ENCODE measurements at places on chromosomes 2 and 18.

DNA sequence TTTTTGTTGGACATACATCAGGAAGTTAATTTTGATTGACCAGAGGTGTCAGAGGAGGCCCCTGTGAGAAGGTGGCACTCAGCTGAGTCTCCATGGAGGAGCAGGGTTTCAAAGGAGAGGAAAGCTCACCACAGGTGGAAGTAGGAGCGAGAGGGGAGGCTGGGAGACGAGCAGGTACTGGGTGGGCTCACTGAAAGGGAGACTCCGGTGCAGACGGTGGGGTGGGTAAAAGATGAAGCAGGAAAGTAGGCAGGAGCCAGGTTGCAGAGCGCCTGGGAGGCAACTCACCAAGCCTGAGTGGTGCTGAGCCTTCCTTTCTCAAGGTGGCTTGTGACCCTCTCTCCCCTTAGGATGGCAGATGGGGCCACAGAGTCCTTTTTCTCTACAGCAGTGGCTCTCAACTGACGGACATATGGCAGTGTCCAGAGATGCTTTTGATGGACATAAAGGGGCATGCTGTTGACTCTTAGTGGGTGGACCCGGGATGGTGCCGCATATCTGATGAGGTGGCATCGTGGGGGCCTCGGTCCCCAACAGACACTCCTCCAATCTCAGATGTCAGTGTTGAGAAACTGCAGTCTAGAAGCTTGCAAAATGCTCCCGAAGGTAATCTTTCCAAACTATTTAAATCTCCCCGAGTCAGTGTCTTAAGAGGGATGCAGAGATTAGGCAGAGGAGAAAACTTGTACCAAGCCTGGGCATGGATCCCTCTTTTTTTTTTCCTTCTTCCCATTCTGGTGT is 64.0 kb downstream of the LPIN1 start:
- DNase-seq: peak; percentile 25

DNA sequence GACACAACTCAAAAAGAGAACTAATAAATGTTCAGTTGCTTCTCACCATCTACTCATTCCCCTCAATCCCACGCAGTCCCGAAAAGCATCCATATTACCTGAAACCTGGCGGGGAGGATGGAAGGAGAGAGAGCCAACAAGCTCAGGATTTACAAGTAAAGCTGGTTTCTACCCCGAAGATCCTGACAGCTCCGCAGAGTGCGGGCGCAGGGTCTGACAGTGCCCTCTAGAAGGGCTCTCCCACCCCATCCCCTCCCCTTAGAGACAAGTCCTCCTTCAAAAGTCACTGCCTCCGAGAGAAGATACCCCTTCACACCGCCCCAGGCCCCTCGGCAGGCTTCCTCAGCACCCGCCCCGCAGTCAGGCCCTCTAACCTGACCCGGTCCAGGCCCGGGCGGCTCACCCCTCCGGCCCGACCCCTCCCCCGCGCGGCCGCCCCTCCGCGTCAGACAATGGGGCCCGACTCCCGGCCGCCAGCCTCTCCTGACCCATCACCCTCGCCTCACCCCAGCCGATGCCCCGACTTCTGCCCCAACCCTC is 550 bp downstream of the RAB1A start:
- no peak for DNase-seq

DNA sequence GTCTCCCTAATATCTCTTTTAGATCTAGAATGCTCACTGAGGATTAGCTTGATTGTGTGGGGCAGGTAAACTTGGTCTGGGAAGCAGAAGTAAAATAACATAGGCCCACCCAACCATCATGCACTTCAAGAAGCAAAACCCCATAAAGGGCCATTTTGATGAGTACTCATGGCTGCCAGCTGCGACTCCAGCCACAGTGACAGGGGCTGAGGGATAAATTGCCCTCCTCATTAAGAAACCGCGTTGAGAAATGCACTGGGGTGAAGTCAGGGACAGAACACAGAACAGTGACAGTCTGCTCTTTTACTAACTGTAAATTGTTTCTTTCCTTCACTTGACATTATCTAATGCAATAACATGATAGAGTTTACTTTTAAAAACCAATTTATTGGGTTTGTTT is 60.2 kb downstream of the RND3 start:
- no peak for DNase-seq

DNA sequence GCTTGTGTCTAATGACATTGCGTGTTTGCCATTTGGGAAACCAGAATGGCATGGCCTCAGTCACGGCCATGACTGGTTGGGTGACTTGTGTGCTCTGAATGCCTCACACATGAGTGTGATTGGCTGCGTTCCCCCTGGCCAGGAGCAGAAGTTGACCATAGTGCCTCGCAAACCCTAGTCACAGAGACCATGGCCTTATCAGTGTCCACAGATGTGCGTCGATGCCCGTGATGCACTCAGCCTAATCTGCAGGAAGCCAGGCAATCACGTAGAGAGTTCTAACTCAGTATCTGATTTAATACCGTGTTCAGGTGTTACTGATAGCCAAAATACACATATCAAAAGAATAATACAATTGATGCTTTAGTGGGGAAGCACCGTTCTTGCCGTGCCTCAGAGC is 64.0 kb downstream of the BOLA3 start:
- no peak for DNase-seq

- DNase-seq: no peak
Observed at GRCh38 chr2:84800194-84800805, 80.6 kb downstream of the TRABD2A start.

- no peak for DNase-seq
Observed at GRCh38 chr2:36633470-36634092, 35.6 kb upstream of the FEZ2 start.

DNA sequence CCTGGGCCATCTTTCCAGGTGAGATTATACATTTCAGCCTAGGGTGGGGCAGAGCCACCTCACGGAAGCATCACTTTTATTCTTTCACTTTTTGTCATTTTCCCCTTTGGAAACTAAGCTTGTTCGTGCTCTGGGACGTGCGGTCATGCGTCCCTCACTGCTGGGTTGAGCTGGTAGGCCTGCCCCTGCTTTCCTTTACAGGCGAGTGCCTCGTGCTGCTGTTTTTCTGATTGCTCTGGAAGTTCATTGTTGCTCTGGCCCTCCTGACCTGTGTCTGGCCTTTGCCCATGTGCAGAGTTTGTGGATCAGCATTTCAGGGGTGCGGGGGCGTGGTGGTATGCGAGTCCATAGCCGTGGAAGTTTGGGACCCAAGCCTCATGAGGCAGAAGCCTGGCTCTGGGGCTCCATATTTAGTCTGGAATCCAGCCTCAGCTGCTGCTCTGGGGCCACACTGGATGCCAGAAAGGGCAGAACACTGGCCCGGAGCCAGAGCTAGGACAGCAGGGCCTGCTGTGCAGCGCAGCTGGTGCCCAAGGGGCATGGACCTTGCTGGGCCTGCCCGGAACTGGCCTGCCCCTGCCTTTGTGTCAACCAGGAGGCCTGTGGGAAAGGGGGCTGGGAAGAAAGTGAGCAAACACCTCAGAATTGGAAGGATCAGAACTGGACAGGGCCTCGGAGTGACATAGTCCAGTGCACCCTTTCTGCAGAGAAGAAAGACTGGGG is 51.1 kb downstream of the CTIF start:
- no peak for DNase-seq

- DNase-seq: no peak
Observed at GRCh38 chr2:84077496-84077895, 381.6 kb downstream of the SUCLG1 start.

DNA sequence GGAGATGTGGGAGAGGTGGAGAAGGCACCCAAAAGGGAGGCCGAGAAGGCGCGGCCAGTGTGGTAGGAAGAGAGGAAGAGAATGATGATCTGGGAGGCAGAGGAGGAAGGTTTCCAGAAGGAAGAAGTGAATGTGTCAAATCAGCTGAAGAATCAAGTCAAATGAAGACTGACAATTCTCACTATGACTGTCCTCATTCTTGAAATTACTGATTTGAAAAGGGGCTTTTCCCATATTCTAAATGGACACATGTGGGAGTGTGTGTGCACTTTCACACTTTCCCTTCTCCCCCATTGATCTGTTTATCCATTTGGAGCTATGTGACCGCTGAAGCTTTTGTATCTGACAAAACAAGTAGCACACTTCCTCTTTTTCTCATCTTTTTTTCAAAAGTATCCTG is 6.1 kb downstream of the AFF3 start:
- no peak for DNase-seq

GRCh38 chr2:211103989-211104388 is 547.6 kb downstream of the CPS1 start:
- no peak for DNase-seq

- no peak for DNase-seq
Observed at GRCh38 chr2:200405599-200406298, 99.3 kb downstream of the SPATS2L start.

DNA sequence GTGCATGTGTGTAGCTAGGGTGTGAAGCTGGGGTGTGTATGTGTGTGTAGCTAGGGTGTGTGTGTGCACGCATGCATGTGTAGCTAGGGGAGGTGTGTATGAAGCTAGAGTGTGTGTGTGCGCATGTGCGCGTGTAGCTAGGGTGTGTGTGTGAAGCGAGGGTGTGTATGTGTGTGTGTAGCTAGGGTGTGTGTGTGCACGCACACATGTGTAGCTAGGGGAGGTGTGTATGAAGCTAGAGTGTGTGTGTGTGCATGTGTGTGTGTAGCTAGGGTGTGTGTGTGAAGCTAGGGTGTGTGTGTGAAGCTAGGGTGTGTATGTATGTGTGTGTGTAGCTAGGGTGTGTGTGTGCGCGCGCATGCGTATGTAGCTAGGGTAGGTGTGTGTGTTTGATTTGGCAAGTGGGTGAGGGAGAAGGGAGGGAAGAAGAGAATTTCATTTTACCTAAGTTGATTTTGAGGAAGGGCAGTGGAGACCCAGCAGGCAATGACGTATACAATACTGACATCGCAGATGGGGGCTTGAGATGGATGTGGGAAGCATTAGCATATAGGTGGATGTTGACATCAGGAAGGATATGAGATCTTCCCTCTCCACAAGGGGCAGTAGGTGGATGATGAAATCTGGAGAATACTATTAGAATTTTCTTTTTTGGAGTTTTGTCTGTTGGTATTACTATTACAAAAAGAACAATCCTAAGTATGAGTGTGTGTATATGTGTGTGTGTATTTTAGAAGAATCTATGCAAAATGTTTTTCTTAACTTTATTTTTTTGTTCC is 70.7 kb downstream of the PRELID3A start:
- no peak for DNase-seq

DNA sequence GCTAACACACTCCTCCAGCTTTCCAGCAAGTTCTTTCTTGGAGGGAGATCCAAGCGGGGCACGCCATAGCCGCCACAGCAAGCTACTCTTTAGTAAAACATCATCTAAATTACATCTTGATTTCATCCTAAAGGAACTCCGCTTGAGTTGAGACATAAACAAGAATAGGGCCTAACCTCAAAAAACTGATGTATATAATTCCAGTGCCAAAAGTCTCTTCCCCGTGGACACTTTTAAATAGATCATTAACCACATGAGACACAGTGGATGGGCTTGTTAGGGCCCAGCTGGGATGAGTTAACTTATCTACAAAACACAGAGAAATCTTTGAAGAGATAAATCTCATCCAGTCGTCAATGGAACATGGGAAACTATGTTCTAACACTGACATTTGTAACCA is 20.8 kb upstream of the MLPH start:
- DNase-seq: no peak

GRCh38 chr2:226836548-226836885 is 663 bp downstream of the RHBDD1 start:
- DNase-seq: no peak

GRCh38 chr2:162266460-162266760 is 23.2 kb upstream of the FAP start:
- no peak for DNase-seq

GRCh38 chr2:111666160-111666559 is 217.8 kb downstream of the ANAPC1 start:
- no peak for DNase-seq

DNA sequence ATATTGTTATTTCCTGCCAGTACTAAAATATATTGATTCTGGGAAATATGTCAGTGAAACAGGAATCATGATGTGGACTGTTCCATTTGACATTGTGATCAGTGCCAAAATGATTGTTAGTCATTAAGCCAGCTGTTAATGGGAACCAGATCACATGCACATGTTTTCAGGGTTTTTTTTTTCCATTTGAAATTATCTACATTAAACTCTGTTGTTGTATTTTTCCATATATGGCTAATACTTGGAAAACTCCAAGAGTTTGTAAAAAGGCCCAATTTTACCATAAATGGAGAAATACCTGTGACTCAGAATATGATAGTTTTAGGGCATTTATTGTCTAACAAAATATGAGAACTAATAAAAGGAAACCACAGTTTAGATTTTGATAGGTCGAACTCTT is 13.4 kb downstream of the ITGAV start:
- DNase-seq: no peak

GRCh38 chr2:106108351-106108750 is 85.8 kb downstream of the UXS1 start:
- DNase-seq: no peak

- no peak for DNase-seq
Observed at GRCh38 chr2:168348076-168348475, 100.7 kb upstream of the STK39 start.

DNA sequence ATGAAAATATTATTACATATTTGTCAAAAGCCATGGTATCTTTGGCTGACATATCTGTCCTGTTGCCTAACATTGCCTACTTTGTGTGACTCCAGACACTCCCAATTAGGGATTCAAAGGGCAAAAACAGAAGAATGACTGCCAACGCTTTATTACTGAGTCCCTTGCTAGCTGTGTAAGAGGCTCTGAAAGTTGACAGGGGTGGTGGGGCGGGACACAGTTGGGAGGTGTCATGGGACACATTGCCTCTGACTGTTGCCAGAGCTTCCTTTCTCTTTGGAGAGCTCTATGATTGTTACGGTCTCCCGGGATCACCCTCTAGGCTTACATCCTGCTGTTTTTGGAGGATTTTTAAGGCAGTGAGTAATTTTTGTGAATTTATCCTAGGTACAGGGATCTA is 249.6 kb upstream of the ACVR2A start:
- no peak for DNase-seq

- no peak for DNase-seq
Observed at GRCh38 chr2:8281950-8282857, 399.7 kb upstream of the ID2 start.

- DNase-seq: no peak
Observed at GRCh38 chr18:58649966-58650816, 21.1 kb upstream of the MALT1 start.

DNA sequence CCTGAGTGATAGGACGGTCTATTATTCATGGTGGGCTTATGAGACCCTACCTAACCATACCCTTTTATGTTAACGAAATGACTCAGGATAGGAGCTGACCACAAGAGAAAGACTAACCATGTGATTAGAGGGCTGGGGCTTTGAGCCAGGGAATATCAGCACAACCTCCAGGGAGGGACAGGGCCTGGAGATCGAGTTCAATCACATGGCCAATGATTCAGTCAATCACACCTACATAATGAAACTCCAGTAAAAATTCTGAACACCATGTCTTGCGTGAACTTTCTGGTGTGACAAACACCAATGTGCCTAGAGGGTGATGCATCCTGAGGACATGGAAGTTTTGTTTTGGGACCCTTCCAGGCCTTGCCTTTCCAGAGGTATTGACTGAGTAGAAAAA is 2.2 kb upstream of the TEX51 start:
- no peak for DNase-seq

DNA sequence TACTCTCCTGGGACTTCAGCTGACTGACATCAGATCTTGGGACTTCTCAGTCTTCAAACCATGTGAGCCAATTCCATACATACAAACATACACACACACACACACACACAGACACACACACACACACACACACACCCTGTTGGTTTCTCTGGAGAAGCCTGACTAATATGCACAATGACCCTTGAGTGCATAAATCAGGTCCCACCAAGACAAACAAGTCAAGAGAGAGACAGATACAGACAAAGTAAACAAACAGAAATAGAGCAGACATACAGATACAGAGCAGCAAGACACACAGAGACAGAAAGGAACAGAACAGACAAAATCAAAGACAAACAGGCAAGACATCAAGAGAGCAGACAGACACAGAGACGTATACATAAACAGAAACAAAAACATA is 43.8 kb upstream of the DDX18 start:
- no peak for DNase-seq
